RPMI8226 (cell line): ENCODE measurements at places on chromosomes 6 and 20.

DNA sequence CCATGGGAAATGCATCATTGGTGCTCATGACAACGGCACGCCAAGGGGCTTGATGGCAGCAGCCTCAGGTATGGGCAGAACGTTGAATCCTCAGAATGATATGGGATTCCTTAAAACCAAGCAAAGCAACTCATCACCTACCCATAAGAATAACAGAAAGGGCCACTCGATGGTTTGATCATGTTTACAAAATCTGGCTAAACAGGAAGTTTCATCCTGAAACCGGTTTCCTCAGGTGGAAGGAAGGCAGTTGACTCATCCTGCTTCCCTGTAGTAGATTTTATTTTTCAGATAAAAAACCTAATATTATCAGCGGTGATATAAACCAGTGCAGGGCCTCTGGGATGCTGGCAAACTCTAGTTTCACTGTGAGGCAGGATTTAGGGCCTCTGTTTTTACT, 136.9 kb upstream of the AGPAT4 start:
- DNase-seq, result no peak

GRCh38 chr20:51313358-51313827, 229.1 kb downstream of the NFATC2 start:
- DNase-seq, result no peak

DNA sequence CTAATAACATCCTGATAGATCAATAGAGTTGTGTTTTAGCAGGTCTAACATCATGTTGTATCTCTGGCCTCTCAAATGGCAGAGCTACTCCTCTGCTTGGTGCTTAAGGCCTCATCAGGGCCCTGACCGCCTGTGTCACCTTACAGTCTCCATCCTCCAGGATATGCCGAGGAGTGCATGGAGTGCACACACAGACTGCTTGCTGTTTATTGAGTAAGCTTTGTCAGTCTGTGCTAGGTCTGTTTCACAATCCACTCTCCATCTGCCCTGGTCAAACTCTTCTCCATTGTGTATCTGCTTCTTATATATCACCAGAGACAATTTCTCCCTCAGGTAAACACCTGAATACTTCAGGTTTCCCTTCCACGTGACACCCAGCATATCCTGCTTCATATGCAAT, 136.1 kb downstream of the SLC24A3 start:
- no peak for DNase-seq

DNA sequence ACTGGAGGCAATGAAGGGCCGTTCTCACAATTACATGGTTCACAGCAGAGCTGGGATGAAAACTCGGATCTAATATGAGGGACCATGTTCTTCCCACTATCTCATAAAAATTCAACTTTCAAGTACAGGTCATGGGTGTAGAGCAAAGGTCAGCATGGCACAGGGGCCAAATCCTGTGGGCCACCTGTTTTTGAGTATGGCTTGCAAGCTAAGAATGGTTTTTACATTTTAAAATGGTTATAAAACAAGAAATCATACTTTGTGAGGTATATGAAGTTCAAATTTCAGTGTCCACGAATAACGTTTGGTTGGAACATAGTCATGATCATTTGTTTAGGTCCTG, 4.6 kb downstream of the MAP3K5 start:
- DNase-seq, result no peak

DNA sequence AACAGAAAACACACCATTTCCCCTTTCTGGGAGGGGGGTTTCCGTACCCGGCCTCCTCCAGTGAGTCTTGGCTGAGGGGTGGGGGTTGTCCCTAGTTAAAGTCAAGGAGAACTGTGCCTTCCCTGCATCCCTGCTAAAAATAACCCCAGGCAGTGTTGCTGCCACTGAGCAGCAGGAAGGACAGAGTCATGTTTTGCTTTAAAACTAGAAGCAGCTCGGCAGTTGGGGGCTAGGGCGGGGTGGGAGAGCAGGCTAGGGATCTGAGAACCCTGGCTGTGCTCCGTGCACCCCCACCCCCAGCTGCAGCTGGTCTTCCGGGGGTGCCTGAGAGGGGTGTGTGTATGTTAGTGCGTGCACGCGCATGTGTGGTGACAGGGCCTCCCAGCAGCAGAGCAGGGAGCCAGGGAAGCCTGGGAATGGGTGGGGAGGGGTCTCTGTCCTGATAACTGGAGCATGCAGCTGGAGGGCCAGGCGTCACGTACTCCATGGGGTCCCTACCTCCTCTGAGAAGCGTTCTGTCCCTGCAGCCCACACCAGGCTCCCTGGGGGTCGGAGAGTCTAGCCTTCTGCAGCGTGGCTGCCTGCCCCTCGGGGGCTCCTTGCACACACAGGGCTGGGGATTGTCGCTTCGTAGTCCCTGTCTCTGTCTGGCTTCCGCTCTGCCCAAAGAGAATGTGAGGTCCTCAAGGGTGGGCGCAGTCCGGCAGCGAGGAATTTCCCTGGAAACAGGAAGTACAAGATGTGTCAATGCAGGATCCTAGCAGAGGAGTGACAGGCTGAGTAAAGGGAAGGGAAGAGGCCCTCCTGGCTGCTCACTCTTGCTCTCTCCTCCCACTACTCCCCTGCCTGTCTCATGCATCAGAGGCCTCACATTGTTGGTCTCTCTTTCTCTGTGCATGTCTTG, 16.8 kb upstream of the ARMC12 start:
- peak; percentile 13 for DNase-seq
